ENCODE measurements at places on chromosomes 5 and 9. TPM values are rescaled to one million over a fixed set of nuclear protein-coding genes. Genes with fewer than 3 reads are reported as not detected.

The SLC6A7 gene
- total RNA-seq = not detected

The LECT2 gene
- not detected for total RNA-seq

- no peak overlapping the region for H3K27ac ChIP-seq
- no peaks in the 10 kb centered on the region for H3K36me3 ChIP-seq
- no peaks in the 10 kb centered on the region for H3K27me3 ChIP-seq
These were observed 113.1 kb downstream of the KDM4C start for GRCh38 chr9:6870650-6871477.

DNA sequence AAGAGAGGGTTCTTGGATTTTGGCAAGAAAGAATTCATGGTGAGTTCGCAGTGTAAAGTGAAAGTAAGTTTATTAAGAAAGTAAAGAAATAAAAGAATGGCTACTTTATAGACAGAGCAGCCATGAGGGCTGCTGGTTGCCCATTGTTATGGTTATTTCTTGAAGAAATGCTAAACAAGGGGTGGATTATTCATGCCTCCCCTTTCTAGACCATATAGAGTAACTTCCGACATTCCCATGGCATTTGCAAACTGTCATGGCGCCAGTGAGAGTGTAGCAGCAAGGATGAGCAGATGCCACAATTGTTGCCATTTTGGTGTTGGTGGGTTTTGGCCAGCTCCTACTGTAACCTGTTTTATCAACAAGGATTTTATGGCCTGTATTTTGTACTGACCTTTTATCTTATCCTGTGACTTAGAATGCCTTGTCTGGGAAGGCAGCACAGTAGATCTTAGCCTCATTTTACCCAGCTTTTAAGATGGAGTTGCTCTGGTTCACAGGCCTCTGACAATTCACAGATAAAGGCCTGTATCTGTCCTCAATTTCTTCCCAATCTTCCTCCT is 1026.1 kb upstream of the DMAC1 start:
- H3K27ac ChIP-seq = no peak overlapping the region
- no peaks in the 10 kb centered on the region for H3K4me1 ChIP-seq
- no peak overlapping the region for H3K4me3 ChIP-seq
- no peak for DNase-seq
- no peaks in the 10 kb centered on the region for H3K27me3 ChIP-seq

- no peak for DNase-seq
- H3K4me3 ChIP-seq = no peak overlapping the region
- H3K4me1 ChIP-seq = no peaks in the 10 kb centered on the region
- no peak overlapping the region for H3K27ac ChIP-seq
These were observed 509.8 kb upstream of the TLE4 start for GRCh38 chr9:79061752-79062616.

DNA sequence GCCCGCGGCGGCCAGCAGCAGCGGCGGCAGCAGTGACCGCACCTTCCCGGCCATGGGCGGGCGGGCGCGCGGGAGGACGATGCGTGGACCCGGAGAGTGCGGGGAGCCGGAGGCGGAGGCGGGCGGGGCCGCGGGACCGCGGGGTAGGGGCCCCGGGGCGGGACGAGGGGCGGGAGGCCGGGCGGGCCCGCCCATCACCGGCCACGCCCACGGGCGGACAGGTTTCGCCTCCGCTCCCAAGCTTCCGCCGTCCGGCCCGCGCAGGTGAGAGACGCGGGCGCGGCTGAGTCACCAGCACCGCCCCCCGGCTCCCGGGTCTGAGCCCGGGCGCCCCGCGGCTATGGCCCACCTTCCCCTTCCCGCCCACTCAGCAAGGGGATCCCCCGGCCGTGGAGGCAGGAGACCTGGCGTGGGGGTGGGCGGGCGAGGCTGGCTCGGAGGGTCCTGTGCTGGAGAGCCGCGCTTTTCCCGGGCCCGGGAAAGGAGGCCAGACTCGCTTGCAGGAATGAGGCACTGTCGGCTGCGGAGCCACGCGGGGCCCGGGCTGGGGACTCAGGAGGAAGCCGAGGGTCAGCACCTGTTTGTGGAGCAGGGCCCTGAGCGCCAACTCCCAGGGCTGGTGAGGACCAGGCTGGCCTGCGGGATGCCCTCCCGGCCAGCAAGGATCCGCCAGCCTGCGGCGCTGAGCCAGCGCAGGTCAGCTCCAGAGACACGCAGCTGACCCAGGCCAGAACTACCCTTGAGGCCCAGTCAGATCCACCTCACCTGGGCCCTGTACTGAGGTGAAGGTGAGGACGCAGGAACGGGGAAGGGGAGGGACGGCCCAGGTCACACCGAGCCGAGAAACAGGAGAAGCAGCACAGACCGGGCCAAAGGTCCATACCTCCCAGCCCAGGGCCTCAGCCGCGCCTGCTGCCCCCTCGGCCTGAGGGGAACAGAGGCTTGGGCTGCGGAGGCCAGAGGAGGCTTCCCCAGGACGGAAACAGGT is at the start of gene ENTPD2:
ENTPD2 (minus strand) TSS at position 118 of the 988 bp plus-strand sequence; CDS start at position 54, 64 bp downstream.
- H3K4me1 ChIP-seq = no peaks in the 10 kb centered on the region
- H3K36me3 ChIP-seq = no peaks in the 10 kb centered on the region
- no peak within 1 kb of the TSS for H3K27ac ChIP-seq
- H3K27me3 ChIP-seq = peaks cover 21% of the 10 kb centered on the region

DNA sequence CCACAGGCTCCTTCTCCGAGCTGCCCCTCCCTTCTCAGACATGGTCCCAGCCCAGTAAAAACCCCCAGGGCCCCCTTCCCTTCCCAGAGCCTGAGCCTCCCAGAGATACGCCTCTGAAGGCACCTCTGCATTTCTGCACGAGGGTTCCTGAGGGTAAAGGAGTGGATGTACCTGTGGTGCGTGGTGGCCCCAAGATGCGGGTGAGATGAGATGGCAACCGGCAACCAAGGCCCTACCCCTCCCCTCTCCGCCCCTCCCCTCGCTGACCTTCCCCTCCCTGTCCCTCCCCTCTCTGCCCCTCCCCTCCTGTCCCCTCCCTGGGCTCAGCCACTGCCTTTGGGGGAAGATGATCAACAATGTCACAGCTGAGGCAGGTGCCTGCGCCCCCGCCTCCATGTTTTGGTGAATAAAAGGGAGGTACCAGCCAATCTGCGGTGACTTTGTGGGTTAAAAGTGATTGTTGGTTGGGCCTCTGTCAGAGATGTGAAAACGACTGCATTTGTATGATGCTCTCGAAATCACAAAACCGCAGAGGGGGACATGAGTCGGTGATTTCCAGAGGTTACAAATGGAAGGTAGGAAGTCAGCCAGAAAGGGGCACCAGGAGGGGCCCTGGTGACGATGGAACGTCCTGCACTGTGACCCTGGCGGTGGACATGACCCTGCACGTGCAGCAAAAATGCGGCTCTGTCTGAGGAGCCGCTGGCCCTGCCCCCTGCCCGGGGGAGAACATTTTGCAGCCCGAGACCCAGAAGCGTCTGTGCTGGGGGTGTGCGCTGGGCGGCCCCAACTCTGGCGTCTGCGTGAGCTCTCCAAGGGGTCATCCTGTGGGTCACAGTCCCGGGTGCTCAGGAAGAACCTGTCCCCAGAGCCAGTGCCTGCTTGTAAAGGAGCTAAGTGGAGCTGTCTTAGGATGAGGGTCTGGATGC is 3.7 kb downstream of the LCN9 start:
- no peaks in the 10 kb centered on the region for H3K36me3 ChIP-seq
- no peak for DNase-seq
- H3K27me3 ChIP-seq = no peaks in the 10 kb centered on the region

DNA sequence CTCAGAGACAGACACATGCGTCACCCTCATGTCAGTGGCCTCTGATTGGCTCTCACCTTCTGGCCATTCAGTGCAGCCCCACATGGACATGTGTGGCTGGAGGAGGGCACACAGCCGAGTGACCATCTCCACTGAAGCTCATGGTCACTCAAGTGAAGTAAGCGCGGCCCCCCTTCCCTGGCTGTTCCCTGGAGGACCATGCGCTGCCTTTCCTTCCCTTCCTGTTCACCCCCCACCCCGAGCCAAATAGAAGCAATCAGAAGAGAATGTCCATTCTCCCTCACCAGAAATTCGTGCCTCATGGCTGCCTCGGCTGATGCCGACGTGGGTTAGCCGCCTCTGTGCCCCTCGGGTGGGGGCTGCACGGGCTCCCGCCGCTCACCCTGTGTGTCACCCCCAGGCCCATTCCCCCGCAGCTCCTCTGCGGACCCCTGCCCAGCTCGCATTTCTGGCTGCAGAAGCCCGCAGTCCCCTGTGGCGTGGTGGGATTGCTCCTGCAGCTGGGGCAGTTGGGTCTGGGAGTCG is 12.5 kb upstream of the COL5A1 start:
- peaks cover 22% of the 10 kb centered on the region for H3K4me1 ChIP-seq
- no peak overlapping the region for H3K4me3 ChIP-seq
- no peak for DNase-seq
- no peak overlapping the region for H3K27ac ChIP-seq
- H3K27me3 ChIP-seq = no peaks in the 10 kb centered on the region
- no peaks in the 10 kb centered on the region for H3K36me3 ChIP-seq

- no peak for DNase-seq
- H3K4me1 ChIP-seq = peaks cover 7% of the 10 kb centered on the region
- H3K27ac ChIP-seq = no peak overlapping the region
- no peak overlapping the region for H3K4me3 ChIP-seq
- peaks cover 25% of the 10 kb centered on the region for H3K36me3 ChIP-seq
- H3K27me3 ChIP-seq = no peaks in the 10 kb centered on the region
These were observed 4.9 kb downstream of the HINT1 start for GRCh38 chr5:131160134-131160533.

All from endothelial cell of umbilical vein (primary cell).